ENCODE measurements at places on chromosomes 3 and 15.

GRCh38 chr3:178646186-178646862 lies 110.1 kb downstream of the KCNMB2 start:
- DNase-seq, result no peak

GRCh38 chr3:122100591-122101463 lies 45.7 kb downstream of the CD86 start:
- DNase-seq, result peak; percentile 37

DNA sequence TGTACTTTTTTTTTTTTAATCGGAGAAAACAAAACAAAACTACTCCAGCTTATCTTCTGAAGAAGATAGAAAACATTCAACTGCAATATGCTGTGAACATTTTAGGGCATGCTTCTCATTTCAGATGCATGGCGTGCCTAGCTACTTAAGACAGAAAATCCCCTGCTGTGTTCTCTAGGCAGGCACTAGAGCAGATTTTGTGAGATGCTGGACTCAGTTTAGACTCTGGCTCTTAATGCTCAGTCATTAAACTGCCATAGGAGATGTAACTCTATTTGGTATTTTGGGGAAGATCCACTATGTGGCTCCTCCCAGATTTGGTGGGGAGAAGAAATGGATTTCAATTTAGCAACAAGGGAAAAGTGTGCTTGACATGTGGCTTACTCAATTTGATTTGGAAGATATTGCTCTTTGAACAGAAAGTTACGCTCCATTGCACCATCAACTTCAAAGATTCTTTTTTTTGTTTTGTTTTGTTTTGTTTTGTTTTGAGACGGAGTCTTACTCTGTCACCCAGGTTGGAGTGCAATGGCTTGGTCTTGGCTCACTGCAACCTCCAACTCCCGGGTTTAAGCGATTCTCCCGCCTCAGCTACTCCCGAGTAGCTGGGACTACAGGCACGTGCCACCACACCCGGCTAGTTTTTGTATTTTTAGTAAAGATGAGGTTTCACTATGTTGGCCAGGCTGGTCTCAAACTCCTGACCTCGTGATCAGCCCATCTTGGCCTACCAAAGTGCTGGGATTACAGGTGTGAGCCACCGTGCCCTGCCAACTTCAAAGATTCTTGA lies 62.0 kb upstream of the LEKR1 start:
- no peak for DNase-seq

GRCh38 chr3:189249987-189250386 lies 78.2 kb downstream of the TPRG1 start:
- no peak for DNase-seq

- peak; percentile 47 for DNase-seq
Measured at GRCh38 chr15:74402873-74403587, 30.7 kb downstream of the SEMA7A start.

GRCh38 chr3:67431887-67432286 lies 222.5 kb downstream of the SUCLG2 start:
- DNase-seq, result no peak

DNA sequence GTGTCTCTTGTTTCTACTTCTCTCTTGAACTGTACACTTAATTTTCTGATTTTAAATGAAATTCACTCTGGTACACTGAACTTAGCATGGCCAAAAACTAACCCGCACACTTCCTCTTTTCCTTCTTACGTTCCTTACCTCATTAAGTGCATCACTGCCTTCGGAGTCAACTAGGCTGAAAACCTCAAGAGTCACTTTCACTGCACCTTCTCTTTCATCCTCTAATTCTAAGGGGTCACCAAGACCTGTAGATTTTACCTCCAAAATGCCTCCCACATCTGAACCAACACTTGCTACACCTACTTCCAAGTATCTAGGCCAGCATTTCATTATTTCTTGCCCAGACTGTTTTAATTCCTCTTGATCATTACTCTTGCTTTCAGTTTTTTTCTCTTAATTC lies 6.6 kb downstream of the CBLB start:
- DNase-seq, result no peak

DNA sequence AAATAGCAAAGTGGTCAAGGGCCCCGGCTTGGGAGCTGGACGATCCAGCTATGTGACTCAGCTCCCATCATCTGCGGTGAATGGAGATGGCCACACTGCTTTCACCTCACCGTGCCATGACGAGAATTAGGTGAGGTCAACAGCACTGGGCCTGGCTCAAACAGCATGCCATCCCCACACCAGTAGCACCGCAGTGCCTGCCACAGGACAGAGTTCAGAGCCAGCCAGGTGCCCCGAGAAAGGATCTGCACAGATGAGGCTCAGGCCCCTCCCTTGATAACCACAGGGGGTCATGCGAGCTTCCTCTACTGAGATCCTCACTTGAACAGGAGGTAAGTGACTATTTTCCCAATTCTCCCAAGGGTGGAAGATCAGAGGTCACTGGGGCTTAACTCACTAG lies 29.4 kb downstream of the ZXDC start:
- no peak for DNase-seq
